B cell (primary cell): ENCODE measurements at places on chromosomes 5 and 9. TPM values are rescaled to one million over a fixed set of nuclear protein-coding genes. Genes with fewer than 3 reads are reported as not detected.

GRCh38 chr9:23772385-23772783, 53.7 kb downstream of the ELAVL2 start:
- DNase-seq = no peak

DNA sequence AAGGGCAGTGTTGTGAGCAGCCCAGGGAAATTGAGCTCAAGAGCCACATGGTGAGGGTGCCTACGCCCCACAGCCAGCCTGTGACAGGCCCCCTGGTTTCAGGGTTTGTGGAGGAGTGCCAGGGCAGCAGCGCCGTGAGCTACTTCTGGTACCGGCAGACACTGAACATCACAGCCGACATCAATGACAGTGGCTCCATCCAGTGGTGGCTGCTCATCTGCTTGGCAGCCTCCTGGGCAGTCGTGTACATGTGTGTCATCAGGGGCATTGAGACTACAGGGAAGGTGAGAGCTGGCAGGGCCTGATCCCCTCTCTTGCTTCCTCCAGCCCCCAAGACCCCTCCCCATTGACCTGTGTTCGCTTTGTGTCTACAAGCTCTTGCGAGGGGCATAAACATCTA, 10.2 kb downstream of the SLC6A18 start:
- no peak for DNase-seq

GRCh38 chr9:107240260-107240659, 42.8 kb upstream of the RAD23B start:
- no peak for DNase-seq

GRCh38 chr9:78212868-78213267, 23.0 kb upstream of the CEP78 start:
- DNase-seq = no peak

GRCh38 chr5:139870677-139871076, 75.1 kb downstream of the PSD2 start:
- no peak for DNase-seq

DNA sequence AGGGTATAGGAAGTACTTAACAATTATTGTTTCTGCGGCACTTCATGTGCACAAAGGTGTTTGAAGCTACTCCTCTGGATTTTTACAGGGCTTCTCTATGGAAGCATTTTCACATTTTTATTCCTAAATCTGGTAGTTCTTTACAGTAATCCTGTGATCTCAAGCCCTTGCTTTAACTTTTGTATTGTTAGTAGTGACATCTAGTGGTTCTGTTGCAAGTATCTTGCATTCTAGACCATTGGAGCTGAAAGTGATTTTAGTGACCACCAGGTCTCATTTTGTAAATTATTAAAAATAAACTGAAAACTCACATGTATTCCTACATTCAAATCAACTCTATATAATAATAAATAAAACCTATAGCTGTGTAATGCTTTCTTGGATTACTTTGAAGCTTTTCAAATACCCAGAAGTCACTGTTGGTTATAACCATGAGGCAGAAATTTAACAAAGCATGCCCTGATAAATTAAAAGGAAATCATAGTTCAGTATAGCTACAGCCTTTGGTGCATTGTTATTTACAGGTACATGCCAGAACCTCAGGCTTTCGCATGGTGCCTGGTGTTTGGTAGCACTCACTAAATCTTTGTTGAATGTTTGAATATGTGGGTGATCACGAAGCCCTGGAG, 18.9 kb downstream of the RPS23 start:
- no peak for DNase-seq

GRCh38 chr9:108182950-108183381, 672.8 kb downstream of the ACTL7B start:
- DNase-seq = no peak

- no peak for DNase-seq
These were observed 70.0 kb downstream of the SECISBP2 start for GRCh38 chr9:89388084-89388867.

Gene C5orf58
- not detected in 2 replicates for polyA plus RNA-seq

Gene UGT3A2
- not detected in 2 replicates for polyA plus RNA-seq
